ENCODE measurements at places on chromosomes 5 and 9.

- no peak for DNase-seq
Observed at GRCh38 chr9:18771011-18771410, 262.0 kb downstream of the SAXO1 start.

GRCh38 chr9:134460206-134460605 is 134.0 kb downstream of the RXRA start:
- DNase-seq: no peak

DNA sequence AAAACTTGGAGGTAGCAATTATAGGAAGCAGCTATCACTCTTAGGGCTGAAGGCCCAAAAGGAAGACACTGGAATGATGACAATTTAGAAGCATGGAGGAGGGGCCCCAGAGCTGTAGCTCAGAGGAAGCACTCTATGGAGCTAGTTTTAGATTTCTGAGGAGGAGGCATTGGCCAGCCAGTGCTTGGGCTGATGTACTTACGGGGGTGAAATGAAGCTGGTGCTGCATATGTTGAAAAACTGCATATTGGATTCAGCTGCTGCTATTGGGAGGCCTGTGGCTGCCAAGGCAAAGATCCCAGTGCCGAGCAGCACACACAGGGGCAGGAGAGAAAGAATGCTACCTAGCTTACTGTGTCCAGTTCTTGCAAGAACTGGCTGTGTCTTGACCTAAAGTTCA is 53.9 kb upstream of the HMHB1 start:
- no peak for DNase-seq

GRCh38 chr5:159944056-159944600 is 27.8 kb downstream of the ADRA1B start:
- no peak for DNase-seq

DNA sequence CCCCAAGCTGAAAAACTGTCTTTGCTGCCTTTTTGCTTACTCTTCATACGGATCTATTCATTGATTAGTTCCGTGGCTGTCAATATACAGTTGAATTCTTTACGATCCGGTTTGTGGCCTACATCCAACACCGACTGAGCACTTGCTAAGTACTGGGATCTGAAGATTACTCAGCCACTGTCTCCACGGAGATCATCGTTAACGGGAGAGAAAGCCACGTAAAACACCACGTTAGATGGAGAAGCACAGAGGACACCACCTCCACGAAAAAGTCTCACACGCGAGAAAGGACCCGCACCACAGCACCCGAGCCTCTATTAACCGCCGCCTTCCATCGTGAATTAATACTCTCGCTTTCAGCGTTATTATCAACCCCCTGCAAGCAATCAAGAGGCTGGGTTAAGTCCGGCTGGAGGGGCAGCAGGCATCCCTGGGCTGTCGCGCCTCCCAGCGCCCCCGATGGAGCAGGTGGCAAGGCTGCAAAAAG is 650 bp downstream of the ELP1 start:
- no peak for DNase-seq

- DNase-seq: no peak
Observed at GRCh38 chr9:105651806-105652205, 10.5 kb upstream of the TAL2 start.

- no peak for DNase-seq
Observed at GRCh38 chr9:89647366-89648128, 42.7 kb downstream of the GADD45G start.

DNA sequence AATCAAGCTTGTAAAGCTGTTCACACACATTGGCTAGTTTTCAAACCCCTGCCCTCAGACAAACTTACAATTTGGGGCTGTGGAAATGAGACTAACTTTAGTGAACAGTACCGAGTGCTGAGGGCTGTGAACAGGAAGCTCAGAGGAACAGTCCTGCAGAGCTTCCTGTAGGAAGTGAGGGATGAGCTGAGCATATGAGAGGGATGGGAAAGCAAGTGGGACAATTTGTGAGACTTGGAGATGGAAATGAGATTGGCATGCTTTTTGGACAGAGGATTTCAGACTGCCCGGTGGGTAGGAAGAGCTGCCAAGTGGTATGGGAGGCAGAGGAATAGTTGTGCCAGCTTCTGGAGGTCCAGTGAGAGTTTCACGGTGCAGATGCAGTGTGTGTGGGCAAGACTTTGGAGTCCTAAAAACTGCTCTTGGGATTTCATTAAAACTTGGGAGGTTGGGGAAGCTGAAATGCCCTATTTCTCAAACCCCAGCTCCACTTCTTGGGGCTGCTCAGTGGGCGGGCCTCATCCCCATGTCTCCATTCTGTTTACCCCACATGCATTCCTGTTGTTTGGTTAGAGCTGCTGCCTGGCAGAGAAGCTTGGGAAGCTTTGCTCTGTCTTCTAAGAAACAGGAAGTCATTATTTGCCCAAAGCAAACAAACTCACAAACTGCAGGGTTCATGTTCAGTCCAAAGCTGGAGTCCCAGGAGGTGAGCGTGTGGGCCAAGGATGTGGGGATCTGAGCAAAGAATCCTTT is 267.5 kb downstream of the ZSWIM6 start:
- no peak for DNase-seq

- no peak for DNase-seq
Observed at GRCh38 chr5:146185161-146185560, 2.7 kb upstream of the LARS1 start.

DNA sequence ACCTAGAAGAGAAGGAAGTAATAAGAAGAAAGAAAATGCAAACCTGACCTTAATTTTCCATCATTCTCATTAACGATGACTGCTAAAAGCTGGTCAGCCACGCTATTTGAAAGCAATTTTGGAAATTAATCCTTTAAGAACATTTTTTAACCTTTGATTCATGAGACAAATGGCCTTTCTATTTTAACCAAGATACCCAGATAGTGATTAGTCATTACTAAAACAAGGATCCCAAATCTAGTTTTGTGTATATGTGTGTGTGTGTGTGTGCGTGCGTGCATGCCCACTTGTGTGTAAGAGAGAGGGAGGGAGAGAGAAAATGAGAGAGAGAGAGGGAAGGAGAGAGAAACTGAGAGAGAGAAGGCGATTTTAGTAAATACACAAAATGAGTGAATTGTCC is 329.5 kb downstream of the DEPDC1B start:
- DNase-seq: no peak

- DNase-seq: no peak
Observed at GRCh38 chr5:9239071-9239470, 306.8 kb downstream of the SEMA5A start.

DNA sequence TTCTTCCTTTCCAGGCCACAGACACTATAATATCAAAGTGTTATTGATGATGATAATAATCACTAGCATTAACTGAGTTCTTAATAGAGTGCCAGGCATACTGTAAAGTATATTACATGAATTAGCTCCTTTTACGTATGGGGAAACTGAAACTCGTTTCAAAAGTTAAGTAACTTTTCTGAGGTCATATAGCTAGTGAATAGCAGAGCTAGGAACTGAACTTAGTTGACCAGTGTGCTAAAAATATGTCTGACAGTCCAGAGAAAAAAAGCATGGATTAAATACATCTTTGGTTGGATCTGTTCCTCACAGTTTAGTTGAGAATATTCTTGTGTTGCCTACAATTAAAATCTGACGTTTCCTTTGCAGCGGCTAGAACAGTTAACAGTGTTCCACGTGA is 18.4 kb upstream of the CATSPER3 start:
- no peak for DNase-seq

DNA sequence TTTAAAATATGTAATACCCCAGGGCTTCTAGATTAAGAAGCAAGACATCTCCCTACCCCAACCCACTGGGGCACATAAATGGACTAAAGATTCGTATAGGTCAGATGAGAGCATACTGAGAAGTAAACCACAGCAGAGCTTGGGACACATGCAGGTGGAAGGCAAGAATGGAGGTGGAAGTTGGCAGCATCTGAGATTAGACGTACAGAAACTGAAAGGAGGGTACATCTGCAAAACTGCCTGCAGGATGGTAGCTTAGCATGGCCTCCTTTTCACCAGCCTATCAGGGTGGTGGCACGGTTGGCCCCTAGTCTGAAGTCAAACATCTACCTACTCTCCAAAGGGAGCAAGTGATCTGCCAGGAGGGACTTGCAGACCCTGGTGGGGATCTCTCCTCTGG is 181.8 kb downstream of the TSSK1B start:
- DNase-seq: no peak
